ENCODE measurements at places on chromosomes 5 and 9. TPM values are rescaled to one million over a fixed set of nuclear protein-coding genes. Genes with fewer than 3 reads are reported as not detected.
A peak's percentile ranks its signal among the peaks of the same experiment; 100 is the strongest.

Gene AIF1L
- total RNA-seq = 23.3 TPM

Gene HSPA9
- 537 TPM for total RNA-seq

Gene KLHL9
- total RNA-seq = 13.5 TPM

Gene FOXD4L3
- total RNA-seq = not detected

GRCh38 chr5:33641744-33642505 lies 201.2 kb downstream of the TARS1 start:
- no peak for DNase-seq

DNA sequence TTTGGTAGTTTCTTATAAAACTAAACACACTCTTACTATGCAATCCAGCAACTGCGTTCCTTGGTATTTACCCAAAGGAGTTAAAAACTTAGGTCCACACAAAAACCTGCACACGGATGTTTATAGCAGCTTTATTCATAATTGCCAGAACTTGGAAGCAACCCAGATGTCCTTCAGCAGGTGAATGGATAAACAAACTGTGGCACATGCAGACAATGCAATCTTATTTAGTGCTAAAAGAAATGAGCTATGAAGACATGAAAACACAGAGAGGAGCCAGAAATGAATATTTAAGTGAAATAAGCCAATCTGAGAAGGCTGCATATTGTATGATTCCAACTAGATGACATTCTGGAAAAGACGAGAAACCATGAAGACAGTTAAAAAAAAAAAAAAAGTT lies 10.7 kb downstream of the WNK2 start:
- DNase-seq = no peak

GRCh38 chr5:62722360-62722759 lies 143.7 kb downstream of the LRRC70 start:
- no peak for DNase-seq

DNA sequence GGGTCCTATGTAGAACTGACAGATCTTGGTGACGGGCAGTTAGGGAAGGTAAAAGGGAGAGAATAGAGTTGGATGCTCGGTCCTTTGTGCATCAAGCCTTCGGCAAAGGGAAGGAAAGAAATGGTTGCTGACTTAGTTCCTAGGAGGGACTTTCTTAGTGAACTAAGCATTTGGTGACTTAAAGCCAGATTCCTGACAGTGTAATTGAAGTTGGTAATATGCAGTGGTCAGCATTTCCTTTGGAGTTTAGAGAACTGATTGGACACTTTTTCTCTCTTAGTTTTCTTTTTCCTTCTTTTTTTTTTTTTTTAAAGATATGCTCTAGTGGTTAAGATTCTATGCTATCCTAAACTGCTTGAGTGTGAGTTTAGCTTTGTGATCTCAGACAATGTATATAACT lies 2.3 kb downstream of the CLTA start:
- DNase-seq = no peak

DNA sequence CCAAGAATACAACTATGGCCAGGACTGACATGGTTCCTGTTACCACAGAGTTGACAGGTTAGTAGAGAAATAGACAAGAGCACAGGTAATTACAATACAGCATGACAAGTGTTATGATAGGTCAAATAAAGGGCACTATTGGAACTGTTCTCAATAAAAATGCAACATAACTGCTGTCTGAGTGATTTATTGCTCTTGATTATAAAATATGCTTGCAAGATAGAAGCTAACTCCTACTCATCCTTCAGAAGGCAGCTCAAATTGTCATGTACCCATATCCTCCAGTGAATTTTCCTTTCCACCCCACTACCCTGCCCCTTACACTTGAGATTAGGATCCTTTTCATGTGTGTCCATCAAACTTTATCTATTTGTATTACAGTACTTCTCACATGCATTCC lies 35.1 kb upstream of the ATG10 start:
- DNase-seq = no peak

DNA sequence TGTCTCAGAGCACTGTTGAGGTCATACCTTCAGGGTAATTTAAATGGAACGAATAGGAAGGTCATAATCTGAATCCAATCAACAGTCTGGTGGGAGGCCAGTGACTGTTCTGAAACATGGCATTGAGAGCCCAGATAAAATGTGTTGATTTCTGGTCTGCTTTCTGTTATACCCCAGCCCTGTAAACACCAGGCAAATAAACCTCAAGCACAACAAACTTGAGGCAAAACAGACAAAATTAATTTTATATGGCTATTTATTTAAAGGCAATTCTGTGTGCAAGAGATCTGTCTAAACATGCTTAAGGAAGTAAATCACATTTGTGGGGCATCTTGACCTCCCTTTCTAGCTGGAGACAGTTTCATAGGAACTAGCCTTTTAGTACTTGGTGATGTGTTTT lies 140.9 kb upstream of the SPEF2 start:
- DNase-seq = no peak

GRCh38 chr9:20227166-20227874 lies 395.0 kb downstream of the MLLT3 start:
- DNase-seq = no peak

DNA sequence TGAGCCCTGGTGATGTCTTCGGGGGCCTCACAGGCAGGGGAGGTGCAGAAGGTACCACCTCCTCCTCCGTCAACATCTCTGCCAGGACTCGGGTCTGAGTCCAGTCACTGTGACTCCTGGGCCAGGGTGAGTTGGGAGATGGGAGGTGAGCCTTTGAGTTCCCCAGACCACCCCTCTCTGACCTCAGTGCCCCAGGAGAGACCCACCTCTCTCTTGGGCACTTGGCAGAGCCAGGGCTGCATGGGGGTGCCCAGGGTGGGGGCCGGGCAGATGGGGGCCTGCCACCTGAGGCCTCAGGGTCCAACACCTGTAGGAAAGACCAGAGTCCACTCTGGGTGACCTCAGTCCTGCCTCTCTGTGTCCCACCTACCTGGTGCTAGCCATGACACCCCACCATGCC lies 6.8 kb downstream of the KIF12 start:
- no peak for DNase-seq

DNA sequence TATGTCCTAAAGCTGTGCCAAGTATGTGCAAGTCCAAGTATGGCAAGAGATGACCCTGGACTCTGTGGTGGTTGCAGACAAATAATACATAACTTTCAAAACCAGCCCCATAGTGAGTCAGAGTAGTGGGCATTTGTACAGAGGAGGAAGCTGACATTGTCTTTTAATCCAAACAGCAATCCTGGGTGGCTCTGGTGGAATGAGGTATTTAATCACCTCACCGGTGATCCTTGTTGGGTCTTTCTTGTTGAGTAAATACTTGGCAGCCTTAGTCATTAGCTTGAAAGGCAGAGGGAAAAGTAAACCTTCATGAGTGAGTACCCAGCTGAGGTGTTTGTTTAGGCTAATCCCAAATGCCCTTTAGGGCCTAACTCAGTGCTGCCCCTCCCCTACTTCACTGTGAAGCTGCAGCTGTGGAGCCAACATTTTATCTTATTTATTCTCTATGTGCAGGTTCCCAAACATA lies 148.7 kb upstream of the SLC12A2 start:
- peak; percentile 78 for DNase-seq
